SHP77 (cell line): ENCODE measurements at places on chromosomes 3 and 15.
A peak's percentile ranks its signal among the peaks of the same experiment; 100 is the strongest.

DNA sequence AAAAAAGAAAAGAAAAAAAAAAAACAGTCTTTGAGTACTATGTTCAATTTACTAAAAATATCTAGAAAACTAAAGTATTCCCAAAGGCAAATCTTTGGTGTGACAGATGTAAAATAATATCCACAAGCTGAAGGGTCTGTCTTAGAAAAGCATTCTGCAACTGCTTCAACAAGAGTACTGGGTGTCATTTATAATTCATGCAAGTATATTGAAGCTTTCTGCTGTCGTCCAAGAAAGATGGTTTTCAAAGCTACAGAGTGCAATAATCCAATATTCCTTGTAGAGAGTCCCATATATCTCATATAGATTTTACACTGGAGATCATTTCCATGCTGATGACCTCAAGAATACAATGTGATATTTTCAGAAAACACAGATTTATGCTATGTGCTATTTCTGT lies 90.9 kb upstream of the SUCLG2 start:
- no peak for DNase-seq

- DNase-seq = no peak
These were observed 3.0 kb downstream of the DUOXA1 start for GRCh38 chr15:45126535-45127158.

GRCh38 chr15:55224892-55225291 lies 28.2 kb upstream of the RSL24D1 start:
- no peak for DNase-seq

GRCh38 chr15:55402707-55403106 lies 5.5 kb downstream of the CCPG1 start:
- no peak for DNase-seq

DNA sequence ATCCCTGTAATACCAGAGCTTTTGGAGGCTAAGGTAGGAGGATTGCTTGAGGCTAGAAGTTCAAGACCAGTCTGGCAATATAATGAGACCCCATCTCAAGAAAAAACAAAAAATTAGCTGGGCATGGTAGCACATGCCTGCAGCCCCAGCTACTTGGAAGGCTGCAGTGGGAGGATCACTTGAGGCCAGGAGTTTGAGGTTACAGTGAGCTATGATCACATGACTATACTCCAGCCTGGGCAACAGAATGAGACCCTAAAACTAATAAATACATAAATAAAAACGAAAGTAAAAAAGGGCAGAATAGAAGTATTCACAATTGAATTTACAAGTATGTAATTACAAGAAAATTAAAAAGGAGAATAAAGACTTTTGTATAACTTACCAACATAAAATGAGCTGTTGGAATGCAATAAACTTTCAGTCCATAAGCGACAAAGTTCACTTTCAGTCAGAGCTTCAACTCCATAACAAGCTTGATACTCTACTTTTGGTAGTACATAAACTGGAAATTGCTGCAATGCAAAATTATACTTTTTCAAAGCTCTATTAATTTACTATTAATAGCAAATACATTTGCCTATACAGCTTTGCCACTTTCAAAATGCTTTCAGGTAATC lies 36.8 kb downstream of the ICE2 start:
- DNase-seq = no peak

- DNase-seq = no peak
These were observed 56.9 kb downstream of the CTDSPL start for GRCh38 chr3:37918627-37919026.

- no peak for DNase-seq
These were observed 42.8 kb downstream of the ABTB1 start for GRCh38 chr3:127715532-127715931.

- DNase-seq = no peak
These were observed 12.3 kb upstream of the DGKG start for GRCh38 chr3:186374376-186374775.

DNA sequence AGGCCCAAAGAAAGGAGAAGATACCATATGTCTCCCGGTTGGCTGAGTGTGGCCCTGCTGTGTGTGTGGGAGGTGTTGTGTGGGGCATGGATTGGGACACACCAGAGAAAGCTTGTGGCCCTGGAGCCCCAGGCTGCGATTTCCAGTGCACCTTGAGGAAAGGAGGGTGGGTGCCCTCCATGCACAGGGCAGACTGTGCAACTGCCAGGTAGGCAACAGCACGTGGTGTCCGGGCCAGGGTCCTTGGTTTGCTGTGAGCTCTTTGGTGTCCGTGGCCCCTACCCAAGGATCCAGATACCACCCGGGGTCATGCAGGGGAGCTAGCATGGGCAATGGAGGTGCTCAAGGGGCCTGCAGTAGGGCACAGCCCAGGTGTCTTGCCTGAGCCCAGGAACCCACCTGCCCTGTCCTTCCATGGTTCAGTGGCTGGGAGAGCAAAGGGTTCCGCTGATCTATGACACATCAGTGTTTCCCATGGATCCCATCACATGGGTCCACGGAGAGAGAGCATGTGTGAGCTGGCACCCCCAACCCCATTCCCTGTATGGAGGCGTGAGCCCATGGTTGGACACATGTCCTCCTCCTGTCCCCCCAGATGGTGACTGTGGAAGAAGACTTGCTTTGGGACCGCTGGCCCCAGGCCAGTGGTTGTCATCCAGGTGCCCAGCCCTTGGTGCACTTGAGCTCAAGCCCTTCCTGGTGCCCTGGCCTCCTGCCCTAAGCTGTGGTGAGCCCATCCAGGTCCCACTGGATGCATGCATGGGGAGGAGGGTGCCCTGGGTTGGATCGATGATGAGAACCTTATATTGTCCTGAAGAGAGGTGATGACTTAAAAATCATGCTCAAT lies 223.4 kb downstream of the SNRPN start:
- DNase-seq = no peak

- DNase-seq = no peak
These were observed 701.5 kb upstream of the GBE1 start for GRCh38 chr3:82462977-82463376.

DNA sequence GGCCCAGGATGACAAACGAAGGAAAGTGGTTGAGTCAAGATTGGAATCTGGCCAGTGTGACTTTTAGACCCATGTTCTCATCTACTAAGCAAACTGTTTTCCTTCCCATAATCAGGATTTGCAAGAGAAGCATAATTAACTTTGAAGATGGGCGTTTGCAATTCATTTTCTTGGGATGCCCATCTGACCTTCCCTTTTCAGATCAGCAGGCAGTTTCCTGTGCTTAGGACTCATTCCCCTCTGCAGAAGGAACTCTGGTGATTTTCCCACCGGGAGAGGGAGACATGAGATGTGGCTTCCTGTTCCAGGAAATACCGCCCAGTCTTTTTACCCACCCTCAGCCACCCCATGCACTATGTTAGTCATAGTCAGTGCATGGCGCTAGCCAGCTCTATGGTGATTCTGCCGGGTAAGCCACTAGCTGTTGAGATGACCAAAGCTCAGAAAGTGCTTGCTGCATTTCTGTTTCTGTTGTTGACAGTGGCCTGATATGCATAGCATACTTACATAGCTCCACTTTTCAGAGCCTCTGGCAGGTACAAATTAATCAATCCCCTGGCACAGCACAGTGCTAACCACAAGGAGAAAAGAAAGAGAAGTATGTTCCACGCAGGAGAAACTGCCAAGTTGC lies 129.4 kb downstream of the VGLL4 start:
- peak; percentile 31 for DNase-seq

DNA sequence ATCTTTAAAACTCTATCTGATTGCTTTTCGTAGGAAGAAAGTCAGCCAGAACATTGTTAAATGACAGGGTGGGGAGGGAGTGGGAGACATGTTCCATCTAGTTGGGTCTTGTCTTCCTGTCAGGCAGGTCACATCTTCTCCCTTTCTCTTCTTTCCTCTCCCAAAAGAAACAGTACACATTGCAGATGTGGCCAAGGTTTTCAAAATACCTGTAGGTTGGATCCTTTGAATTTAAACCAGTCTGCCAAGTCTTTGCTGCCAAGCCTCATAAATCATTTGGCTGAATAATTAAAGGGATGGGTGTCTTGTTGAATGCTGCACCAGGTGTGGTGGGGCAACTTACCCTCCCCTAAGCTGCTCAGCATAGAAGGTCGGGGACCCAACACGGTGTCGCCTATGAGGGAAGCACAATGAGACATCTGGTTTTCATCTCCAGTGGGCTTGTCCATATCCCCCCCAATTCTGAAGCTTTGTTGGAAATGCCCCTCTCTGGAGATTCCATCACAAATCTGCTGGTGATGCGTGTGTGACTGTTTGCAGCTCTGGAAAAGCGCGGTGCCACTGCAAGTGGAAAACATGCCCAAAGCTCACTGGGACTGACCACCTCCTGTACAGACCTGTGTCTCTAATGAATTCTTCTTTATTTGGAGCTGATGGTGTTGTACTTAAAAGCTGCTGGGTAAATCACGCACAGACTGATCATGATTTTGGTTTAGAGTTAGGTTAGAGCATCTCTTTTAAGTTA lies 112.6 kb downstream of the FILIP1L start:
- DNase-seq = no peak

- DNase-seq = peak; percentile 61
These were observed 30.5 kb downstream of the RFTN1 start for GRCh38 chr3:16482770-16483531.

- no peak for DNase-seq
These were observed 26.8 kb upstream of the THBS1 start for GRCh38 chr15:39553947-39554693.

GRCh38 chr15:41648770-41649169 lies 11.4 kb upstream of the MGA start:
- DNase-seq = no peak

- DNase-seq = no peak
These were observed 45.8 kb upstream of the ARRDC4 start for GRCh38 chr15:97914711-97915110.

- DNase-seq = peak; percentile 34
These were observed 23.7 kb upstream of the TPRG1 start for GRCh38 chr3:189148081-189148507.

- DNase-seq = no peak
These were observed 5.7 kb upstream of the GNB5 start for GRCh38 chr15:52196891-52197290.

DNA sequence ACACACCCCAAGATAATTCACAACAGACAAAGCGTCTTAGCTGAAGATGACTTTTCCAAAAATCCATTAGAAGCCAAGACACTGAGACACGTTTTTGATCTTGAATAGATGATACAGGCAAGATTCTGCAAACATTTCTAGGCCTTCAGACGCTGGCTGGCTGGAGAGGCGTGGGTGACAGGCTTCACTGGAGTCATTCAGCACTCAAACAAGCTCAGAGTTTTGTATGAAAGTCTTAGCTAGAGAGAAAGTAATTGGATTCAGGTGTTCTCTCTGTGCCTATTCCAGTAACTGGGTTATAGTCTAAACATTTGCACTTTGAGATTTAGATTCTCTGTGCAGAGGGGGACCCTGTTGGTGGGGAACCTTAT lies 147.7 kb upstream of the BHLHE40 start:
- no peak for DNase-seq

DNA sequence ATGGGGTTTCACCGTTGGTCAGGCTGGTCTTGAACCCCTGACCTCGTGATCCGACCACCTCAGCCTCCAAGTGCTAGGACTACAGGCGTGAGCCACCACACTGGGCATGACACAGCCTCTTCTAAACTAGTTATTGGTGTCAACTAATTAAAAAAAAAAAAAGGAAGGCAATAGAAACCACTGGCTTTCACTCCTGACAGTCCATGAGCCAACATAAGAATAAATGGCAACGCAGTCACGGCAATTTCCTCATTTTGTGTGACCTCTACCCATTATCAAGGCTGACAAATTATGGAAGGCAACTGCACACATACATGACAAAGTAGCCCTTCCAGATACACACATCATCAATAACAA lies 5.9 kb downstream of the ARHGEF3 start:
- no peak for DNase-seq

GRCh38 chr15:48304398-48304797 lies 26.8 kb upstream of the DUT start:
- DNase-seq = no peak

DNA sequence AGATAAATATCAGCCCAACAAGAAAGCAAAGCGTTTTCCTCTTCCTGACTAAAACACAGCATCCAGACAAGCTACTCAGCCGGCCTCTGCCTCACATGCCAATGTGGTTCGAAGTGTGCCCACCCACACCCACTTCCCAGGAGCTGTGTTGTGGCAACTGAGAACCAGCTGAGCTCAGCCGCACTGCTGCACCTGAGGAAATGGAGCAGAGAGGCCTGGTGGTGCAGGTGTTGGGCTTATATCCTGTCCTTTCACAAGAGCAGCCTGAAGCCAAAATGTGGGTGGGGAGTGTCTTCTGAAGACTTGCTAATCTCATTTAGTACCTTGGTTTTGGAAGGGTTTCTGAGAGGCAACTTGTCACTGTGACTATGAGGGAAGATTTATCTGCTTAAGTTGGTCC lies 23.0 kb upstream of the RETNLB start:
- no peak for DNase-seq

DNA sequence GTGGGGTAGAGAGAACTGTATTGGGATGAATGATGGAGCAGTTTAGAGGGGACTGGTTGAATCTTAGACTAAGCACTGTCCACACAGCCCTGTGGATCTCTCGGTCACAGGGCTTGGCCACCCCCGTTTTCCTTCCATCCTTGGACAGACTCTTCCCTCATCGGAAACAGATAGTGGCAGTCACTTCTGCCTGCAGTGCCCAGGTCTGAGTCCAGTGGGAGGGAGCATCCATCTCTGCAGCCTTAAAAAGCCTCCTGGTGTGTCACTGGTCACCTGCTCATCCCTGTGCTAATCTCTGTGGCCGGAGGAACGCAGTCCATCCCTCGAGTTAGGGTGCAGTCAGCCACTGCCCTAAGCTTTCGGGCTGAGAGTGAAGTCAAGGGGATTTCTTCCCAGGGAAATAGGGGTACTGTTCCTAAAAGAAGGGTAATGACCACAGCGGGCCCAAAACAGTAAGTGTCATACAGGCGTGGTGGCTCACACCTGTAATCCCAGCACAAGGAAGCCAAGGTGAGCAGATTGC lies 32.0 kb downstream of the PLA2G4D start:
- DNase-seq = no peak

GRCh38 chr3:172840913-172841312 lies 90.4 kb downstream of the ECT2 start:
- no peak for DNase-seq

DNA sequence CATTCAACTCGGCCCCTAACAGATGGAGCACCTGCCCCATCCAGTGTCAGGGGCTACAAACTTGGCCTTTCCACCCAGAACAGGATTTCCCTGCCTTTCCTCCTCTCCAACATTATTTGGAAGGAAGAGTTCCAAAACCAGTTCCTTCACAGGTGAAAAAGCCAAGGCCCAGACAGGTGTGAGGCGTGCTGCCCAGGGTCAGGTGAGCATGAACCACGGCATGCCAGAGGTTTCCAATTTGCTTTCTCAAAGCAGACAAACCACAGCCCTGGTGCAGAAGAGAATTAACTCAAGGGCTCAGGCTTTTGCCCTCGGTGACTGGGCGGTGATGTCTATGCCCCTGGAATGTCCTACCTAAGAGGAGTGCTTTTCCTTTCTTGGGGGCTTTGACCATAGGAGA lies 43.2 kb downstream of the LDHAL6B start:
- no peak for DNase-seq

GRCh38 chr3:108014943-108015342 lies 75.9 kb downstream of the CD47 start:
- no peak for DNase-seq

GRCh38 chr3:43224405-43225073 lies 61.8 kb upstream of the SNRK start:
- no peak for DNase-seq
